ENCODE measurements at places on chromosomes 6 and 20.
A peak's percentile ranks its signal among the peaks of the same experiment; 100 is the strongest.

DNA sequence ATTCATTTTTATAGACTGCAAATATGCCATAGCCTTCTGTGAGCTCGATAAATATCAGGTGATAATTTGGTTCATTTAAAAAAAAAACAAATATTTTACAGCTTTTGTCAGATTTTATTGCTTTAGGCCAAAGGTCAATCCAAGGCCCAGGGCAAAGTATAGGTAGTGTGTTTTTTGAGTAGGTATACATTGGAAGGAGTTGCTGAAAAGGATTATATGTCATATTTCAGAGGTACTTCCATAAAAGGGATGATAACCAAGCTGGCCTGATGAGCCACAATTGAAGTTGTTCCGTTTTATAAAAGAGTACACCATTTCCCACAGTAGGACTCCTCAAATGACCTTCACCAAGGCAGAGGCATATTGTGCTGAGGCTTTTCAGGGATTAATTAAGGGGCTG is 452.8 kb upstream of the FLRT3 start:
- DNase-seq = no peak

DNA sequence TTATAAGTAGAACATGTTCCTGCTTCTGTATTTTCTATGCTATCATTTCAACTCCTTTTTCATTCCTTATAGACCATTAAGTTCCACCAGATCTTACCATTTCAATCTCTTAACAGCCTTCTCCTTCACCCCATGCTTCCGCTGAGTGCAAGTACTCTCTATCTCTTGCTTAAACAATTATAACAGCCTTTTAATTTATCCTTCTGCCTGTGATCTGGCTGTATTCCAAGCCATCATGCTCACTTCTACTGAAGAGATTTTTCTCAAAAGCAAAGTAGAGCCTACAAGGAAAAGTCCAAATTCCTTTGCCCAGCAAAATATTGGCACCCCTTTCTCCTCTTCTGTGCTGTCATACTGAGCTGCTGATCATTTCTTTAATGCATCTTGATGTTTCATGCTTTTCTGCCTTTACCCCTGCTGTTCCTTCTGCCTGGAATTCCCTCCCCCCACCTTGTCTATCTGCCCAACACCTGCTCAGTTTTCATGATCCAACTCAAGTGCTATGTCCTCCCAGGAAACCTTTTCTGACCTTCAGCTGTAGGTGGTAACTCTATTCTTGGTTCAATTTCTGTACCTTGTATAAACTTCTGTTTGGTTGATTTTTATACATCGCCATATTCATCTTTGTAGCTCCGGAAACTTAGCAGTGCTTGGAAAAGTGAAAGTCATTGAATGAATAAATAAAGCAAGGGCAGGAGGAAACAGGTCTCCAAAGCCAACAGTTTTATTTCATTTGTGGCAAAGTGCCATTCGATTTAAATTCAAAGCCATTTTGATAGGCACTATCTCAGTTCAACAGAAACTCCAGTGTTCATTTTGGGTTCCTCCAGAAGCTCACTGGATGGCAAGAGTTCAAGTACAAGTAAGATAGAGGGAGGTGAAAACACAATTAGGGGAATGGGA is 10.5 kb upstream of the BMP2 start:
- no peak for DNase-seq

DNA sequence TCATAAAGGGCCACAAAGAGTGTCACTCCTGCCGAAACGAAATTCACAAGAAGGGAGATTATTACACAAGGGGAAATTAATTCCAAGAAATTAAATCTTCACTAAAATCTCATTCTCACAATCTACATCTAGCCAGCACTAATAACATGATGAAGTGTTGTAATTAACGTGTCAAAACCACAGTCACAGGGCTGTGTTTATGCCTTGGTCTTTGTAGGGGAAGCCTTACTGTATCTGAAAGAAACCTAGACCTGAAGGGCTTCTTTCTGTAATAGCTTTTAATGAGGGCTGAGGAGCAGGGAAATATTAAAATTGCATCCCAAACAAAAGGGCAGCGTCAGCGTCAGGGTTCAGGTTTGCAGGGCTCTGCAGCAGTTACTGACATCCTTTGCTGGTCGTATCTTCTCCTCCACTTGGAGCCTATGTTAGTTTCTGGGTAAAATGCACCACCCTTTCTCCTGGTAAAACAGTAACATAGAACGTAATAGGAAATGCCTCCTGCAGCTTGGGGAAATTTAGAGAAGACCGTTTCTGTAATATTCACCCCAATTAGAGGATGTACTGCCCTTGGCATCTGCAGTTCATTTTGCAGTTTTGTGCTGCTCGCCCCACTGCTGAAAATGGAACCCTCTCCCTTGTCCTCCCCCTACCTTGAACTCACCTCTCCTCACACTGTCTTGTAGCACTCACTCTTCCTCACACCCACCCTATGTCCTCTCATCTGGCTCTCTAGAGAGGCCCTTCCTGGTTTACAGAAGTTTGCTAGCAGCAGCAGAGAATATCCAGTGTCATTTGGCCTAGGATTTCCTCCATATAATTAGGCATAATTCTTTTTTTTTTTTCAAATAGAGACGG is 109.0 kb upstream of the TRAF3IP2 start:
- DNase-seq = no peak

DNA sequence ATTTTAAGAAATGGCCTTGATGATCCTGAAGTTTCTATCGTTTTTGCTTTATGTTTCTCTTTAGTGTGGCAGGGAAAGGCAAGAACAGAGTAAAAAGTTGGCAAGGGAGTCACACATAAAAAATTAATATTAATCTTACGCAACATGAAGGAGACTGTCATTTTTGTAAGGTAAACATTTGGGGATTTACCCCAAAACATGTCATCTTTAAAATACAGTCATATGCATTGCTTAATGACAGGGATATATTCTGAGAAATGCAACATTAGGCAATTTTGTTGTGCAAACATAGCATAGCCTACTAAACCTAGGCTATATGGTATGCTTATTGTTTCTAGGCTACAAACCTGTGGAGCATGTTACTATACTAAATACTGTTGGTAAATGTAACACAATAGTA is 5.4 kb downstream of the RBL1 start:
- DNase-seq = no peak

GRCh38 chr6:130324657-130325056 is 41.2 kb upstream of the TMEM200A start:
- DNase-seq = no peak

DNA sequence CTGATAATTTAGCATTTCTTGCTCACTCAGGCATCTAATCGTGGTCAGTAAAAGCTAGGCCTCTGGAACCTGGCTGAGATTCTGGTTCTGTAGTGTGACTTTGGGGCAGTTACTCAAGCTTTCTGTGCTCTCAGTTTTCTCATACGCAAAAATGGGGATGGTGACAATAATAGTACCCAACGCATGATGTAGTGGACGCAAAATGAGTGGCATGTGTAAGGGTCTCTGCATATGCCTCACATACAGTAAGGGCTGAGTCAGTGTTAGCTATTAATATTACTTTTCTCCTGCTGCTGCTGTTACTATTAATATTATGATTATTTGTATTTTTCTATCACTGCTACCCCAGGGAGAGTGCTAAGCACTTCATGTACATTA is 686 bp downstream of the GINS1 start:
- DNase-seq = no peak

DNA sequence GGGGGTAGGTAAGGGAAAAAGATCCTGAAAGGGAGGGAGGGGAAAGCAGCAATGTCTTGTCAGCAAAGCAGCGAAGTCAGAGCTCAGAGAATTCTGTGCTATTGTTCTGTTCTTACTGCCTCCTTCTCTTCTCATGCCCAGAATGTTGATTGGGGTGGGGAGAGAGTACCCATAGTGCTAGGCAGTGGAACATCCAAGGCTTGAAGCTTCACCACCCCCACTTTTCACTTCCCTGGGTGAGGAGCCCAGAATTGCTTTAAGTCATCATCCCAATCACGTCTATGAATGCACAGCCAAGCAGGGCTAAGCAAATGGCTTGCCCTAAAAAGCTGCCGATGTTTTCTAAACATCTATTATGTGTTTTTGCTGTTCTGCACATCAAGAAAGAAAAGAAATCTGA is 16.5 kb downstream of the REPS1 start:
- no peak for DNase-seq

- peak; percentile 48 for DNase-seq
Observed at GRCh38 chr20:21234806-21235483, 68.2 kb upstream of the XRN2 start.

GRCh38 chr20:32522526-32522775 is 62.7 kb downstream of the NOL4L start:
- no peak for DNase-seq

- no peak for DNase-seq
Observed at GRCh38 chr6:85419046-85419759, 30.7 kb upstream of the NT5E start.

DNA sequence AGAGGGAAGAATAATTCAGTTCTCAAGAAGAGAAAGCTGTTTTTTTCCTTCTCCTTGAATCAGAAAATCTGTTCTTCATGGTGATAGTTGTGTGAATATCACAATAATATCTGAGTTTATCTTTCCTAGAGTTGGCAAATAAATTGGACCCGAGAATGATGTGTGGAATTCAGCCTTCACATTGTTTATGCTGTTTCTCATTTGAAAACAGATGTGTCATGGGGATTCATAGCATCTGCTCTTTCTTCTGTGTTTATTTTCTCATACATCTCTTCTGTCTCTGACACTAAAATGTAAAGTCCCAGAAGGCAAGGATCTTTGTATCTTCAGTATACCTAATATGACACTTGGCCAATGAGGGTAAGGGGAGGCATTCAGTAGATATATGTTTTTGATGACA is 103.6 kb upstream of the SGK1 start:
- DNase-seq = no peak

DNA sequence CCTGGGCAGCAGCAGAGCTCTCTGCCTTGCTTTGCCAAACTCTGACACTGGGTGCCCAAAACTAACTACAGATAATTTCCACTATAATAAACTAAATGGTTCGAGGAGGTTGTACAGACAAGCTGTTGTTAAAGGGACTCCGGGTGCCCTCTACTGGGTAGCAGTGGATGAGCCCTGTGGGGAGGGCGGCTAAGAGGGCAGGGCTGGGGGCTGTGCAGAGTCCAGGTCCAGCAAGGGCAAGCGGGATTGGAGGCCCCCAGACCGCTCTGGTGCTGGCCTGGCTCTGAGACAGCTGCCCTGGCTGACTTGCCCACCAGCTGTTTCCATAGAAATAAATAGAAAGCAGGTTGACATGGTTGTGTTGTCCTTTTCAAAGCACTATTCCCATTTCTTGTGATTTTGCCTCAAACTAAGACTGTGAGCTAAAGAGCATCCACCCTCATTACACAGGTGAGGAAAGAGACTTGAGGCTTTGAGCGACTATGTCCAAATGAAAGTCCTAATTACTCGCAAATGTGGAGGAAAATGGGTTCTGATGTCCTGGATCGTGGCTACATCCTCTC is 167.6 kb upstream of the CST7 start:
- no peak for DNase-seq

DNA sequence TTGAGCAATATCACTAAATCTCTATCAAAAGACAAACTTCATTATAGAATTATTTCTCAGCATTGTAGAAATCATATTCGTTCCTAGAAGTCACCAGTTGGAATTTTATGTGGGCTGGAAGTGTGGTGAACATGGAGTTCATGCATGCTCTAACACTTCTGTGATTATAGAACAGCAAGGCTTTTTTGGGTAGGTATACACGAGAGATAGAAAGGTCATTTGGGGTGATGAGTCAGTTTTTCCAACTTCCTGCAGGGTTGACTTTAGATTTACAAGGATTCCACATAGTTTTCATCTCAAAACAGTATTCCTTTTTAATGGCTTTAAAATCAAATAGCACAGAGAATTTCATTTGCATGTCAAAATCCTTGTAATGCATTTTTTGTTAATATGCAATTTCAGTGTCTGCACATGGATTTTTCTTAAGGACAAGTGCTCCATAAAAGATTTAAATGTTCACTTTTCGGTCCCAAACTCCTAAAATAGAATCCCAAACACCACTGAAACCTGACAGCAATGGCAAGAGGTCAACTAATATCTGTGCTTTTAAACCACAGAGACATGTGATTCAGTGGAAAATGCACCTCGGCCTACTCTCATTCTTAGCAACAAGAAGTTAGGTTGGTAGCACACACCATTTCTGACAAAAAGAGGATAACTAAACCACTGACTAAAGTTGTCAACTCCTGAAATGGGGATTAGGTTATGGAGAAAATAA is 211.0 kb downstream of the MOXD1 start:
- DNase-seq = no peak

Measured in NCI-H774 (cell line).